ENCODE measurements at places on chromosomes 4 and X. TPM values are rescaled to one million over a fixed set of nuclear protein-coding genes. Genes with fewer than 3 reads are reported as not detected.

GRCh38 chr4:124427095-124427767 lies 285.3 kb downstream of the ANKRD50 start:
- DNase-seq, result no peak

Gene NXF2
- total RNA-seq, result not detected

DNA sequence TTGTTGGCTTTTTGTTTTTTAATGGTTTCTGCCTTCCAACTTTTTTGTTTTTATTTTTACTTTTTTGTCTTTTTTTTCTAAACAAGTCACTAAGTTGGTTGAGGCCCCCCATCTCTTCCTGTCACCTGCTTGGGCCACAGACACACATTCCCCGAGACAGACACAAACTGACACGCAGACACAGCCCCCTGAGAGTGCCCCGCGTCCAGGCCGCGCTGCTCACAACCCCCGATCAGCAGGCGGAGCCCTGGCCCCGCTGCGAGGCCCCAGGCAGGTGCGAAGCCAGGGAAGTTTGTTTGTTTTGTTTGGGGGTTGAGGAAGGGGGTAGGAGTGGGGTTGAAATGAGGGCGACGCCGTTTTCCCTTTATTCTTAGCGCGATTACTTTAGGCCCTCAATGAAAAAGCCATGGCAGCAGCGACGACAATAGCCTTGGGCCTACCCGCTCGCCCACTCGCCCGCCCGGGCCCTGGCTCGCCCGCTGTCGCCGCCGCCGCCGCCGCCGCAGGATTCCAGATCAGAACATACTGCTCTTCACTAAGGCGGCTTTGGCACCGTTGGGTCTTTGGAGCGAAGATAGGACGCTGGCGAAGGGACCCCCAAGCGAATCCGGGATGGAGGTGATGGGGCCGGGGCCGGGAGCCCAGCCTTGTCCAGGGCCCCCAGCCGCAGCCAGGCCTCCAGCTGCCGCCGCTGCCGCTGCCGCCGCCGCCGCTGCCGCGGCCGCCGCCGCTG lies 3.1 kb downstream of the PHOX2B start:
- DNase-seq, result no peak

DNA sequence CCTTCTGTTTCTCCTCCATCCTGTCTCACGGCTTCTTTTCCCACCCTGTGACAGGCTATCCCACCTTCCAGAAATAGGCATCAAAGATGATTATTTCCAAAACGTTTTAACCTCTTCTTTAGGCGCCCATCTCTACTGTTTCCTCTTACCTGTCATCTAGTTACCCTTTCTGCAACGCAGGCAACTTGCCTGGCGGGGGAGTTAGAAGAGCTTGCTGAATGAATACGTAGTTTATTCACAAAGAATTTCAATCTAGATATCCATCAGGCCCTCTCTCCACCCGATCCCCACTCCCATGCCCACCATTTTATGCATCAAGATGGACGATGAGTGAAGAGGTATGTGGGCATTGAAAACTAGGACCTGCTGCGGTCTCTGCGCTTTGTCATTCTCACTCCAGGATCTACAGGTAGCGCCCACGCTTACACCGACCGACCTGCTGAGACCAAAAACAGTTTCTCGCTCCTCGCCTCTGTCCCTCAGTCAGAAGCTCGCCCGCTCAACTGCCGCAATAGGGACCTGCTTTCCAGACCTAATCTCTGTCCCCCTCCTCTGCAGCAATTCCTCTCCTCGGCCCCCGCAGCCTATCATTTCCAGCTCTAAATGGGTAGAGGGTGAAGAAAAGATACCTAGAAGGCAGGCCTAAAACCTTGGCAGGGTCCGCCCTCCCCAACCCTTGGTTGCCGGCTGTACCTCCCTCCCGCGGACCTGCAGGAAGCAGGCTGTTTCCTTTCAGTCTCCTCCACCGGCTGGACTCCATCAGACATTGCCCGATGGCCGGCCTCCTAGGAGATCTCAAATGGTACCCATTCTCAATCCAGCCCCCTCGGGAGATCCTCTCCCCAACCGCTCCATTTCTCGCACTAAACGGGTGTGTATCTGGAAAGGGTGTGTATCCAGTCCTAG lies 624 bp downstream of the BEX5 start:
- peak; percentile 41 for DNase-seq

Measured in activated CD4-positive, alpha-beta memory T cell treated with anti-CD3 and anti-CD28 coated beads for 36 hours (primary cell).